ENCODE measurements at places on chromosomes 4 and X. TPM values are rescaled to one million over a fixed set of nuclear protein-coding genes. Genes with fewer than 3 reads are reported as not detected.

GRCh38 chr4:164948975-164949374, 28.5 kb downstream of the TRIM61 start:
- DNase-seq, result no peak

- no peak for DNase-seq
These were observed 81.3 kb downstream of the STIM2 start for GRCh38 chr4:26941951-26942350.

DNA sequence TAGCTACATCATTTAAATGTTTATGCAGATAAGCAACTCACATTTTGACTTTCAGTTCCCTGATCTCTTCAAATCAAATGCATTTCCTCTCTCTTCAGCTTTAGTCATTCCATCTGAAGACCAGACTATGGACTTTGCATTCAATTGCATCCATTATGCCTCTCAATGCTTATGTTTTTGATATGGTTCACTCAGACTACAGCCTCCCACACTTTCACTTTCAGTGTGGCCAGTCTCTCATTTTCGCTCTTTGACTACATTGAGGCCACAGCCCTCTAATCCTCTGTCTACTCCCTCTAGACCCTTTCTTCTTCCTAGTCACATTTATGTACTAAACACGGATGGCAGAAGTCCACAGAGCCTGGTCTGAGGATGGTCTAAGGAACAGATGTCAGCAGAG, 24.5 kb upstream of the VEGFC start:
- DNase-seq, result no peak

DNA sequence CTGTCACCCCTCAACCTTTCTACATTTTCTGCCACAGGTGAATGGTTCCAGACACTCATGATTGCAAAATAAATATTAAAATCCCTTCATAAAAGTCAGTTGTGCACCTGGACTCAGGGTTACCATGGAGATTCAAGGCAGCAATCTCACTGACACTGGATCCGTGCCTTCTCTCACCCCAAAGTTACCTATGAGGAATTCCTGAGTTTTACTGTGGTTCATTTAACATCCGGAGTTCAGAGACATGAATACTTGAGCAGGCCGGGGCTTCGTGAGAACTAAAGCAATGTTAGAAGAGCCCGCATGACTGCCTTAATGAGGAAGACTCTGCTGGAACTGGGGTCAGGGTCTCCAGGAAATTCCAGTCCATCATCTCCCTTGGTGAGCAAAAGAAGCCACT, 12.5 kb upstream of the CLNK start:
- DNase-seq, result no peak

The TMEM192 gene
- 6.4 TPM for total RNA-seq

The SHROOM2 gene
- 3.0 TPM for total RNA-seq

Measured in sigmoid colon (tissue), 7 donors.